Neural crest cell (in vitro differentiated cells): ENCODE measurements at places on chromosomes 2 and 18.

GRCh38 chr2:19733951-19734425 is 167.8 kb downstream of the TTC32 start:
- no peak for DNase-seq

DNA sequence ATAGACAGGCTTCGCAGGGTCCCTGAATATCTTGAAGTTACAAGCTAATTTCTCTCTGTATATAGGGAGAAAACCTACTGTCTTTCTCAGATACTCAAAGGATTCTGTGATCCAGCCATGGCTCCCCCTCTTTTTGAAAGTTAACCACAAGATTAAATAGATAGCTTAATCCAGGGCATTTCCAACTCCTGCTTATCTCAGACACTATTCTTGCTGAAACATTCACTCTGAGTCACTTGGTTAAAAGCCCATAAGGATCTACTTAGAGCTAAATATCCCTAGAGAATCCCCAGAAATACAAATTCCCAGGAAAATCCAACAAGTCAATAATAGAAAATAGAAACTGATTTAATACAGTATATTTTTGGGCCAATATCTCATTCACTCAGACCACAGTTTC is 179.1 kb upstream of the LYPD1 start:
- no peak for DNase-seq

DNA sequence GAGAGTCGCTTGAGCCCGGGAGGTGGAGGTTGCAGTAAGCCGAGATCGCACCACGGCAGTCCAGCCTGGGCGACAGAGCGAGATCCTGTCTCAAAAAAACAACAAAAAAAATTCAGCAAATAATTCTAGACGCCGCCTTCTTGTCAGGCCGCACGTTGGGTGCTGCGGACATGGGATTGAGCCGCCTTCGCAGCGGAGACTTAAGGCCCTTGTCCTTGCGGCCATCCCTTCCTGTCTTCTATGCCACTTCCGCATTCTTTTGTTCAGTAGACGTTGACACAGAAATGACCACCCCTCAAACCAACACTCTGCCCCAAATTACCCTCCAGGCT is 15.8 kb downstream of the PTPN18 start:
- DNase-seq, result no peak

GRCh38 chr18:78113136-78113939 is 863.7 kb downstream of the GALR1 start:
- no peak for DNase-seq

DNA sequence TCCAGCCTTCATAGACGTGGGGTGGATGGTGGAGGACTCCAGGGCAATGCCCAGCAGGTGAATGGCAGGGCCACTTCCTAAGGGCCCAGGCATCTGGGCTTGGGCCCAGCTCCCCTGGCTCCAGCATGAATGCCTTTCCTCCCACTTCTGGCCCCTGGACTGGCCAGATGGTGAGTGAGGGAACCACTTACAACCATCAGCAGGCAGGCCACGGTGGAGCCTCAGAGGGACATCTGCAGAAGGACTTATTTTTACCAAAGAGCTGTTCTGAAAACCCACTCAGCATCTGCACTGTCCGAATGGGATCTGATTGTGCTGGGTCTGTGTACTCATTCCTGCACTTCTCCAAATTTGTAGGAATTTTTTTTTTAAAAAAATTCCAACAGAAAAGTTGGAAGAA is 69.6 kb downstream of the SNTG2 start:
- DNase-seq, result no peak

GRCh38 chr18:70376914-70377258 is 88.0 kb downstream of the SOCS6 start:
- no peak for DNase-seq

DNA sequence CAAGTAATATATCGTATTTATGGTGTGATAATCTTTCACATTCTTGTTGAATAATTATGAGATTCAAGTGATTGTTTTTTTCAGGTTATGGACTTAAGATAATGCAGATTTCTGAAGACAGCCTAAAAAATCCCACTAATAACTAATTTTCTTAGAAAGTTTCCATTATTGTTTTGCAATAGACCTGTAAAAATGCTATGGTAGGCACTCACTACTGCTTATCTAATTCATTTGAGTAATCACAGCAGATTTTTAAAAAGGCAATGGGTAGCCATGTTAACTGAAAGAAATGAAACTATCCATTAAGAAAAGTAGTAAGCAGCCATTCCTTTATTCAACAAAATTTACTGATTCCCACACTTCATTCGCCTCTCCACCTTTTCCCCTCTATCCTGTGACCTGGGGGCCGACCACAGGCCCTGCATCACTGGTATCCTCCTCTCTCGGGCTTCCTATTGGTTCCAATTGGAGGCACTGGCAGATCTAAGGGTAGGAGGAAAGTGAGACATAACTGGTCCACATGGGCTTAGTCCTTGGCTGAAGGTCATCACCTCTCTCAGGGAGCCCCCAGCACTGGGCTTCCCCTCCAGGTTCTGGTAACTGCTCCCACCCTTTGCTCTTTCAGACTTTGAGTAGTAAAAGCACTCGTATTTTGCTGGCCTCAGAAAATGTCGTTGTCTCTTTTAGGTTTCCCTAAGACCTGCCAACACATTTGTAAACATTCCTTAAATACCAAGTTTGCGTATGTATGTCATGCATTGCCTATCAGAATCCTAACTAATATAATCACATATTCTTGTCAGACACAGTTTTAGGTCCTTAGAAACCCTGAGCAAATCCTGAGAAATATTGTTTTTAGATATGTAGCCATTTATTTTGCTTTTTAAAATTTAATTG is 18.5 kb downstream of the RBMS1 start:
- DNase-seq, result no peak

GRCh38 chr18:79275461-79275860 is 120.3 kb upstream of the NFATC1 start:
- DNase-seq, result no peak

DNA sequence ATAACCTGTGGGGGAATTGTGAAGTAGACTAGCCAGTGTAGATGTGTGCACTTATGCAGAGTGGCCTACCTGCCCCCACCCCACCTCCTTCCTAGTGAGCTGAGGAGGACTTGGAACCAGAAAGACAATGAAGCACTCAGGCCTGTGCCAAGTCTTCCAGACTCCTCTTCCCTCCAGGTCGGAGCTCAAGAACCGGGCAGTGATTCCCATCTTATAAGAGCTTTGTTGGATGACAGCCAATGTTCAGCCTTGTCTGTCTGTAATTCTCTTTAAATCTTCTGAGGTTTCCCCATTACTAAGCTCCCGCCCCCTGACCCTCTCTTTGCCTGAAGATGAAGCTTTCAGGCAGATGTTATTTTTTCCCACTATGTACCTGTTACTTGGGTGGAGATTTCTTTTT is 121.0 kb downstream of the SMAD2 start:
- no peak for DNase-seq

GRCh38 chr2:237474931-237475703 is 11.9 kb upstream of the MLPH start:
- DNase-seq, result peak; percentile 89

GRCh38 chr18:9638886-9639285 is 24.5 kb upstream of the PPP4R1 start:
- DNase-seq, result no peak

DNA sequence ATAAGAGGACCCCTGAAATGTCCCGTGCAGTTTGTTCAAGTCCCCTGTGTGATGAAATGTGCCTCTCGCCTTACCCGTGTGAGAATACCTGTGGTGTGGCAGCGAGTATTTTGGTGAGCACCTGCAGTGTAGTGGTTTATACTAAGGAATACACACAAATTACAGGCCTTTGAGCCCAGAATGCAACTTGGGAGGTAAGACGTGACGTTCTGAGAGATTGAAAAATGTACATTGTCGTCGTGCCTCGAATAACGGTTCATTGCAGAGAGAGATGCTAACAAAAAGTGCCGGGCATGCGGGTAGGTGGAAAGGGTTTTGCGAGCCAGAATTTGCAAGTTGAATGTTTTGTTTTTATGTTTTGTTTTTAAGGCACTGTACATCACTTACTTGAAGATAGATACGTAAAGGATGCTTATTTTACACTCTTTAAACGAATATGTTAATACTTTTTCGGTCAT is 867 bp downstream of the RBBP8 start:
- no peak for DNase-seq

- DNase-seq, result no peak
Observed at GRCh38 chr18:13232971-13233786, 14.6 kb downstream of the LDLRAD4 start.

DNA sequence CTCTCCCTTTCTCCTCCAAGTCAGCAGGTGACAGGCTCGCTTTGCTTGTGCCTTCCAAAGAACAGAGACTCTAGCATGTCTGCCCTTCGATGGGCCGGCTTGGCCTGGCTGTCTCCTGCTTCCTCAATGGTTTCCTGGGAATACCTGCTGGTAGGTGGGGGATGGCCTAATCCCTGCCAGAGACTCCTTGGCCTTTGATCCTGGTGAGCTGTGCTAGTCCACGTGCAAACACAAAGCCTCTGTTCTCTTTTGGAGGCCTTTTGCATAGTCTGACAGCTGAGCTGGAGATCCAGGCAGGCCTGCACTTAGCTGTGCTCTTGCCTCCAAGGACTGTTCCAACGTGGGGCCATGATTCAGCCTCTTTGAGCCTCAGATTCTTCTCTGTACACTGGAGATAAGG is 67.6 kb downstream of the ARL4C start:
- DNase-seq, result no peak

- no peak for DNase-seq
Observed at GRCh38 chr2:147430408-147430807, 414.4 kb upstream of the ACVR2A start.

GRCh38 chr2:19028587-19029375 is 329.6 kb downstream of the OSR1 start:
- no peak for DNase-seq

- no peak for DNase-seq
Observed at GRCh38 chr2:239721531-239721930, 303.6 kb downstream of the NDUFA10 start.

- peak; percentile 60 for DNase-seq
Observed at GRCh38 chr2:58762176-58762781, 521.2 kb upstream of the FANCL start.

GRCh38 chr2:223041527-223042109 is 10.4 kb upstream of the KCNE4 start:
- DNase-seq, result peak; percentile 9

DNA sequence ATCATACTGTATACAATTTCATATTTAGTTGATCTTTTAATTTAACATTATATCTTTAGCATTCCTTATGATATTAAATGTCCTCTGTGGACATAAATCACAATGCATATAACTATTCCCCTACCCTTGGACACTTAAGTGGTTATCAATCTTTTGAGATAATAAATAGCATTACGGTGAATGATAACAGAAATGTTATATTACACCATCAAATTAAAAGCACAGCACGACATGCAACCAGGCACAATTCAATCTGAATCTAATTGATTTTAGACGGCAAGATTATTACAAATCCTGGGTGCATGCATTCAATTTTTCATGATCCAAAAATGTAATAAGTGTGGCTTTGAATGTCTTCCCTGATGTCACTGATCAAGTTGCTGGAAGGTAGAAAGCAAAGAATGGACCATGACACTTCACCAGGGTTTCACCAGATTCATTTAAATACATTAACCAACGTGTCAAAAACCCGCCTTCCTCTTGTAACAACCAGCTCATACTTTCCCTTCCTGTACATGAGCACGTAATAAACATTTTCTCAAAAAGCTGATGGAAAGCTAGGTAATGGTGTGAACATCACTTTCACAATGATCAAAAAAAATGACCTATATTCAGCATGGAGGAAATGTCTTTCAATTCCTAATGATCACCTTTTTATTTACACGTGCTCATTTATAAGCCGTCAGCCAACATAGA is 513.7 kb upstream of the ID2 start:
- DNase-seq, result no peak

- no peak for DNase-seq
Observed at GRCh38 chr18:79542876-79543750, 136.5 kb upstream of the CTDP1 start.

- DNase-seq, result no peak
Observed at GRCh38 chr18:55034742-55035141, 75.5 kb upstream of the CCDC68 start.

GRCh38 chr18:38940863-38941531 is 1375.4 kb upstream of the CELF4 start:
- no peak for DNase-seq

- no peak for DNase-seq
Observed at GRCh38 chr18:58806826-58807714, 57.6 kb upstream of the ZNF532 start.

DNA sequence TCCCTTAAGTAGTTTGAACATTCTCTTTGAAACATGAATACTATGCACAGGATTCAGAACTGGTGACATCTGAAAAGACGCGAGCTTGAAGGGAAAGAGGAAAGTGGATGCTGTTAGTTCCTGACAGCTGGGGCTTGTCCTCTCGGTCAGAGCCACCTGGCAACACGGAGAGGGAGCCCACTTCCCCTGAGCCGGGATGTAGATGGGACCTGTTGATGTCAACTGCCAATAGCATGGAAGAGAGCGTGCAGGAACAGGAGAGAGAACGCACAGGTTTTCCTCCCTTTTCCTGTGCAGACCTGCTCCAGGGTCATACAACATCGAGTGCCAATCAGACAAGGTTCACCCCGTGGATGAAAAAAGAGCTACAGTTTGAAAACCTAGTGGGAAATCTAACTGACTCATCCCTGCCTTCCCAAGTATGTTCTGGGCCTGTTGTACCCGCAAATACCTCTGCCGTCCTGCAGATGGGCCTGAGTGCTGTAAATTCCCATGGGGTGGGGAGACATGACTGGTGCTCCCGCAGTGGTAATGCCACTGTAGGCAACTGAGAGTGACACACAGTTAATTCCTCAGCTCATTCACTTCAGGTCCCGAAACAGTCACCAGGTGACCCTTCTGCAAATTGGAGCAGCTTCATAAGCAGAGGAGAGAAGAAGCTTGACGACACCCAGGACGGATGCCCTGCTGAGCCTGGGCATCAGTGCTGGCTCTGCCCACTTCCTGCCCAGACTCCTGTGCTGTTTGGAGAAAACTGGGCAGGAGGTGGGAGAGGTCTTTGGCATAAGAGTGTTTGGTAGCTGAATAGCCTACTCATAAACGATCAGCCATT is 13.9 kb upstream of the MBP start:
- no peak for DNase-seq

DNA sequence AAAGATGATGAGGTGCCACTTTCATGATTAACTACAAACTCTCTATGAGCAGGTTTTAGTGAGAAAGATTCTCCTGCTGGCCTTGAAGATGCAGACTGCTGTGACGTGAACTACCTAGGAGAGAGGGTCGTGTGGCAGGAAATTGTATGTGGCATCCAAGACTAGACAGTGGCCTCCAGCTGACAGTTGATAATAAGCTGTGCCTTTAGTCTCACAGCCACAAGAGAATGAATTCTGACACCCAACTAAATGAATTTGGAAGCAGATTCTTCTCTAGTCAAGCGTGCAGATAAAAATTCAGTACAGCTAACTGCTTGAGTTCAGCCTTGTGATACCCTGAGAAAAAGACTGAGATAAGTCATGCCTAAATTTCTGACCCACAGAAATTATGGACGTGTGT is 169.0 kb upstream of the COL3A1 start:
- no peak for DNase-seq

- no peak for DNase-seq
Observed at GRCh38 chr2:46847726-46848412, 67.7 kb downstream of the MCFD2 start.

- DNase-seq, result no peak
Observed at GRCh38 chr18:41145516-41145915, 809.5 kb upstream of the PIK3C3 start.

- no peak for DNase-seq
Observed at GRCh38 chr2:119484834-119485233, 39.4 kb downstream of the SCTR start.
